GM19239 (cell line): ENCODE measurements at places on chromosomes 5 and 9.

GRCh38 chr5:160460377-160461049 lies 38.9 kb downstream of the PTTG1 start:
- DNase-seq: no peak

DNA sequence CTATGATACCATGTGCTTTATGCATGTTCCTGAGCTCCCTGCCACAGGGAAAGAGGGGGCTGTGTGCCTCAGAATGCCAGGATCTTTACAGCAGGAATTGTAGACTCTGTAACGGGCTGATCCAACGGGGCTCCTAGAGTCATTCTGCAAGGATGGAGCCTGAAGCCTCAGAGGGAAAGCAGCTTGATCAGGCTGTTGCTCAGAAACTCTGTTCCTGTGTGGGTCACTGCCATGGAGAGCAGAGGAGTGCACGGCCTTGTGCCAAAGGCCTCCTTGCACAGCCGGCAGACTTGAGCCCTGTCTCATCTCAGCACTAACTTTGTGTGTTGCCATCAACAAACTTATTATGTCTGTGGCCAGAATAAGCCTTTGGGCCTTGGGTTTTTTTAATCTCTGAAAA lies 51.8 kb downstream of the AMBP start:
- no peak for DNase-seq

DNA sequence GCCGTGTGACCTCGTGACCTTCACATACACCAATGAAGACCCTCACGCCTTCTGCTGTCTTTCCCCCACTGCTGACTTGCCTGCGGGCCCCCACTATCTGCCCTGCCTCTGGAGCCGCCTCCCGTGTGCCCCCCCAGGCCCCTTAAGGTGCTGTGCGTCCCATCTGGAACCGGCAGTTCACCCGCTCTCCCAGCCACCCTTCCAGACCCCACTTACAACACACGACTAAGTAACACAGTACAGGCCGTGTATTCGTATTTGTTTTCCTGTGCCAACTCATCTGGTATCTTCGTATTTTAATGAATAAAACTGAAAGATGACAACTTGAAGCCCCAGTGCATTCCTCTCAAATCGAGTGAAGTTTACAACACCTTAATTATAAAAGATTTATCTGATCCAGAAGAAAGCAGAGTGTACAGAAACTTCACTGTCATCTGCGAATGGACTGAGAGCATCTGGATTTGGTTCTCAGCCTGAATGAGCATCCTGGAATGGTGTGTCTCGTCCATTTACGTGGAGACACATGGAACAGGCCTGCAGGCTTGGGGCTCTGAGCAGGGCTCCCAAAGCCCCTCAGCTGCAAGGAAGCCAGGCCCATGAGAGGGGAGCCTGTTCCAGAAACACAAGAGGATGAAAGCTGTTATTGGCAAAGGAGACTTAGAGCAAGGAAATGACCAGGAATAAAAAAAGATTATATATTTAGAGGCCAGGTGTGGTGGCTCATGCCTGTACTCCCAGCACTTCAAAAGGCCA lies 21.9 kb upstream of the TERT start:
- no peak for DNase-seq

DNA sequence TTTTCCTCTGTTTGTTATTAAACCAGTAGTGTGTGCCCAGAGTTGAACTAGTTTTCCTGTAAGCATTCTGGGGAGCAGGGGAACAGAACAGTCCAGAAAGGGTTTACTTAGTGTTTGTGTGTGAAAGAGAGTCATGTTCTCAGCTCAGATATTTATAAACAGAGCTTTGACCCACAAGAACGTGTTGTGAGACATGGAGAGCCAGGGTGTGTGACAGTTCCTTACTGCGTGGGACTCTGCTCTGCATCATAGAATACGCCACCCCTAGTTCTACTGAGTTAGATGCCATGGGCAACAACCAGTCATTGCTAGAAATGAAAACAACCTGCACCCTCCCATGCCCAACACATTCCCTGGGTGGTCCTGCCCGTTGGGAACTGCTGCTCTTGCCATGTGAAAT lies 330.7 kb downstream of the NDUFS4 start:
- DNase-seq: no peak

DNA sequence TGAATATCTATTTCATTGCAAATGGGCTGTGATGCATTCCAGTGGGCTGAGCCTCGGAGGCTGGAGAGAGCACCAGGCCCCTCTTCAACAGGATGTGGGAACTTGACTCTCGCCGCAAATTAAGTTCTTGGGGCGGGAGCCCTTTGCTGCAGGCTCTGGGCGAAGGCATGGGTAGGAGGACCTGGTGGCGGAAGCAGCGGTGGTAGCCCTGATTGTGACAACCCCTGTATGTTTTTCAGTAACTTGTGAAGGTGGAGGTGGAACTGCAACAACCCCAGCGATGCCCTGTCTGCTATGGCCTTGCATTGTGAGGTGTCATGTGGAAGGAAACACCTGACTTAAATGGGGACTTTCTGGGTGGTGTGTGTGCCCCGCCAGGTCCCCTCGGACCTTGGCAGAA lies 9.4 kb downstream of the FYB1 start:
- no peak for DNase-seq

- DNase-seq: peak; percentile 84
Measured at GRCh38 chr9:137316012-137316981, 14.2 kb upstream of the NRARP start.

DNA sequence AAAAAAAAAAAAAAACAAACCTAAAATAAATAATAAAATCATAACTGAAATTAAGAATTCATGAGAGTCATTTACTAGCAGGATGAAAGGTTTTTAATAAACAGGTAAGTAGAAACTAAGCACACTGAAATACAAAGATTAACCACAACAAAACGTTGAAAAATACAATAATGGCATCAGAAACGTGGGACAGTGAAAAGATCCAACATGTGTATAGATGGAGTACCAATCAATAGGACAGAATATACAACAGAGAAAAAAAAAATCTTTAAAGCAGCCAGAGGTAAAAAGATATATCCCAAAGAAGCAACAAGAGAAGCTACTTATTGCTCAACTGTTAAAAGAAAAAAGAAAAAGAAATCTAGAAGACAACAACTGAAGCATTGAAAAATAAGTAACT lies 75.2 kb downstream of the RICTOR start:
- DNase-seq: no peak

GRCh38 chr9:83642793-83643192 lies 19.9 kb downstream of the IDNK start:
- DNase-seq: no peak

- DNase-seq: no peak
Measured at GRCh38 chr5:119009131-119009530, 20.8 kb upstream of the DTWD2 start.

GRCh38 chr5:111997711-111998110 lies 240.7 kb upstream of the NREP start:
- DNase-seq: no peak

DNA sequence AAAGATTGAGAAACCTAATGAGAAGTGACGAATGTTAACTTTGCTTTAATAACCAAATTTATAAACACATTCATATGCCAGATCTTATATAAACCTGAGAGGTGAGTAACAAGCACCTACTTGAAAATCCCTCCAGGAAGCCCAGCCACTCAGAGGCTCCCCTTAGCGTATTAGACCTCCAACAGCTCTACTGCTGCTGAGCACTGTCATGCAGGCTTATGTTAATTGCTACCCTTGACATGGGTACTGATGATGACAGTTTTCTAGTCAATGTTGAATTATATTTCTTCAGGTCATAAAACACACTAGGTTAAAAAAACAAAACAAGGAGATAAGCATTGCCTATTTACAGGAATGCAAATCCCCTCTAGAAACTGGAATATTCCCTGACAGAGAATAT lies 161.2 kb downstream of the MPDZ start:
- DNase-seq: no peak

- DNase-seq: no peak
Measured at GRCh38 chr5:125595095-125595494, 828.1 kb upstream of the GRAMD2B start.

DNA sequence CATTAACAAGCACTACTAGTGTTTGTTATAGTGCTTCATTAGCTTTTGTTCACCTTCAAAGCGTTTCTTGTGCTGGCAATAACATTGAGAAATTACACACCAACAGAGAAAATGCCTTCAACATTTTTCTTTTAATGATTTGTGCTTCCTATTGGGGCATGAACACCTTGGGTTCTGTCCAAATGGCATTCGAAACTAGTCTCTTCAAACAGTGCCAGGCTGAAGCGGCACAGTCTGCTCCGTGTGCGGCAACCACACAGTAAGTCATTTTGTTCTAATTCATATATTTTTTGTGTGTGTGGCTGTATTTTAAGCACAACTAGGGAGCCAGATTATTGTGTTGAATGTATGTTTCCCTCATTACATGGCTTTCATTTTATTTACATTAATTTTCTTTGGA lies 414.7 kb upstream of the SGCD start:
- DNase-seq: no peak

DNA sequence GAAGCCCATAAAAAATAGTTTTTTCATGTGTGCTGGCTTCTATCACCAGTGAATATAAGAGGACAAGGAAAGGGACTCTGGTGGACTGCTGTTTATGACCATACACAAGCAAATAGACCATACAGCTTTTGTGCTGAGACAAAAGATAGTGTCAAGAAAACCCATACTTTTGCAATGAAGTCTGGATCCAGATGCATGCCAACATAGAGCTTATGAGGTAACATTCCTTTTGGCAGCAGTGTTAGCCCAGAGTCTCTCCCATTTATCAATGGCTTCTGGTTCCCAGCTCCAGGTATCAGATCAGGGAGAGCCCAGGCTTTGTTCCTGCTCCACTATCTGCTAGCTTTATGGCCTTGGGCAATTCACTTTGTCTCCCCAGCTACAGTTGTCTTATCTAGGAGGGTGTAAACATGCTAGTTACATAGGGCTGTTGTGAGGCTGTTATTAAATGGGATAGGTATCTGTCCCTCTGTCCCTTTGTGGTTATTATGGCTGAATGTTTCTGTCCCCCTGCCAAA lies 55.6 kb downstream of the CCDC192 start:
- no peak for DNase-seq

DNA sequence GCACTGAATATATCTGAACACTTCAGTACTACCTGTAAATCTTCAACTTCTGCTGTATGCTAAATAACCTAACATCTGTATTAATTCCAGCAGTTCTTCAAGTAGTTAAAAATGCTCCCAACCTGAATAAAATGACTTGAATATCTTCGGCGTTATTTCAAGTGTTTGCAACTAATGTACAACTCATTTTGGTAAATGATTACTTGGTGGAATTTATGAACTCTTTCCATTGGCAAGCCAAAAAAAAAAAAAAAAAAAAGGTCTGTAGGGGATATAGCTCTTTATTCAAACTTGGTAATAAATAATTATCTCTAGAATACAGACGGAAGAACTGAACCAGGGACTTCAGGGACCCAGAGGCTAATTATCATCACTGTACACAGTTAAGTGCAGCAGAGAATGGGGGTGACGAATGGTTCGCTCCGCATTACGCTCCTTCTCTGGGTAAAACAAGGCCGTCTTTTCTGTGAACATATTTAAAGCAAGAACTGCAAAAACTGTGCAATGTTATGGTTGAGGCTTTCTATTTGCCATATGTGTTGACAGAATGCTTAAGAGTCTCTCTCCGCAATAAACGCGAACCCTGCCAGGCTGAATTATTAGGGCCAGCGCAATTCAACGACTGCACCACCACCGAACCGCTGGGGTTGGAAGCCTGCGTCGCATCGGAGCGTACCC lies 1.9 kb upstream of the ERBIN start:
- peak; percentile 12 for DNase-seq

DNA sequence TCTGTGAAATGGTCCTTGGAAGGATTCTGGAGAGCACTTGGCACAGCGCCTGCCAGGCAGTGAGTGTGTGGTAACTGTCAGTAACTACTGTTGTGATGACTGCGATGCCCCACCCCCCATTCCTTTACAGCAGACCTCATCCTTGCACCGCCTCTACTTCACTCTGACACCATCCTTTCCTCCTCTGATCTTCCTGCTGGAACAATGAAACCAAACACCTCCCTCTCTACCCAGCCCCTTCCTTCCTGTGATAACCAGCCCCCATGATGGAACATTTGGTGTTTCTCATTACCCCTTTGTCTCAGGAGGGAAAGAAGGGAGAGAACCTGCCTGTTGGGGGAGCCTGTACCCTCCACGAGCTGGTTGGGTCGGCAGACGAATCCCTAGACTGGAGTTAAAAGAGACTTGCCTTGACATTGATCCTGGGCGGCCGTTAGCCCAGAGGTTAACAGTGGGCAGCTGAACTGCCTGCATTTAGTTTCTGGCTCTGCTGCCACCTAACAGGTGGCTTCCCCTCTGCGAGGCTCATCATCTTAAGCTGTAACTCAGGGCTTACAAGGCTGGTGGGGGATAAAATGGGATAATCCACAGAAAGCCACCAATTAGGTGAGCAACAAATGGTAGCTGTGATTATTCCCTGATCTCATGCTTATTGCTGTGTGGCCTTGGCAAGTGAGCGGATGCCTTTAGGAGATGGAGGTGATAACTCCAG lies 34.2 kb upstream of the GRPEL2 start:
- DNase-seq: no peak
